Stimulated activated CD8-positive, alpha-beta memory T cell treated with anti-CD3 and anti-CD28 coated beads, Interleukin-15, amount 100 ng/mL, for 4 hours (primary cell): ENCODE measurements at places on chromosomes 12 and 14.

DNA sequence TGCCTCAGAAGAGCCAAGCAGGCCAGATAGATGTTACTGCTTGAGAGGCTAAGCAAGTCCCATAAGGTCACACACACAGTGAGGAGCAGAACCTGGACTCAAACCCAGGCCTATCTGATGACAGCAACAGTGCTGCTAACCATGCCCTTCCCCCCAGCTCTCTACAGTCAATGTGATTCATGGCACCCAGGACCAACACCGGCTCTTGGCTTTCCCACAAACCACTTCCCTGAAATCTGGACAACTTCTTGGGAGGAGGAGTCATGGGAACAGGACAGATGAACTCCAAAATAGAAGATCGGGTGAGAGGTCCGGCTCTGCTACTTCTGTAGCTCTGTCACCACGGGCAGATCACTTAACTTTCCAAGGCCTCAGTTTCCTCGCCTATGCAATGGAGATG, 716 bp upstream of the PTGDR start:
- DNase-seq = no peak

GRCh38 chr14:74792249-74793039, 29.3 kb downstream of the YLPM1 start:
- DNase-seq = no peak

- DNase-seq = no peak
These were observed 38.9 kb upstream of the BDKRB2 start for GRCh38 chr14:96165493-96166436.

GRCh38 chr12:4133029-4133428, 140.5 kb upstream of the CCND2 start:
- no peak for DNase-seq

GRCh38 chr12:103799857-103800771, 40.9 kb downstream of the NT5DC3 start:
- no peak for DNase-seq

DNA sequence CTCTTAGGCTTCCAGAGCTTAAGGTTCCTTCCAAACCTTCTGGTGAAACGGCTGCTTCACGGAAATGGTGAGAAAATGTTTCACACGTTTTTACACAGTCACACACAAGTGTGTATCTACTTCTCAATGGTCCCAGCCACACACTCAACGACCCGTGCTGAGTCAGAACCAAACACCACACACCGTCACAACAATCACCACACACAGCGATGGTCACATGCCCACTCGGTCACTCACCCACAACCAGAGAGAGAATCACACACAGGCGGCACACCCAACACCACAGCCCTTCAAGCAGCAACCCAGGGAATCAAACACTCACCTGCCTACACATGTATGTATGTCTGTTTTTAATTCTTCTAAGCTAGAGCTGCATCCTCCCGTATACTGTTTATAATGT, 12.6 kb upstream of the PLEKHD1 start:
- no peak for DNase-seq

DNA sequence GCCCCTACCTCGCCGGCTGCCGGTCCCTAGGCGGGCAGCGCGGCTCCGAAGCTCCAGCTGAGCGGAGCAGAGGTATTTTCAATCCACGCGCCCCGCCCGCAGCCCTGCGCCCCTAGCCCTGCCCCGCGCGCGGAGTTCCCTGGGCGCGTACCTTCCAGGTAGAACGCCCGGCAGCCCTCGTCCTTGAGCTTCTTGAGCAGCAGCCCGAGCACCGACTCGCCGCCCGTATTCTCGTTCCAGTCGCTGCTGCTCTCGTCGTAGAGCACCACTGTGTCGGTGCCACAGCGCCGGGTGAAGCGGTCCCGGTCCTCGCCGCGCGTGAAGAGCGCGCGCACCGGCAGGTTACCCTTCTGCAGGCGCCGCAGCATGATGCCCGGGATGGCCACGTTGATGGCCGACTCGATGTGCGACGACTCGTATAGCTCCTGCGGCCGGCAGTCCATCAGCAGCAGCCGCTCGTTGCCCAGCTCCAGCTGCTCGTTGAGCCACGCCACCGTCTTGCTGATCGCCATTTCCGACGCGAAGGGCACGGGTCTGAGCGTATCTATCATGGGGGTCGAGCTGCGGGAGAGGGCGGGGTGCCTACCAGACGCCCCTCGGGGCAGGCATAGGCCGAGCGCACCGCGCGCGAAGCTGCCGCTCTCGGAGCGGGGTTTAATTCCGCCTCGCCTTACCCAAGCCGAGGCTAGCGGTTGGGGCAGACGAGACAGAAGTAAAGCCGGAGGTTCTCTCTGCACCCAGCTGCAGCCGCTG, 636 bp downstream of the DUSP6 start:
- DNase-seq = no peak

- no peak for DNase-seq
These were observed 97.5 kb downstream of the LRRC74A start for GRCh38 chr14:76923431-76924370.

DNA sequence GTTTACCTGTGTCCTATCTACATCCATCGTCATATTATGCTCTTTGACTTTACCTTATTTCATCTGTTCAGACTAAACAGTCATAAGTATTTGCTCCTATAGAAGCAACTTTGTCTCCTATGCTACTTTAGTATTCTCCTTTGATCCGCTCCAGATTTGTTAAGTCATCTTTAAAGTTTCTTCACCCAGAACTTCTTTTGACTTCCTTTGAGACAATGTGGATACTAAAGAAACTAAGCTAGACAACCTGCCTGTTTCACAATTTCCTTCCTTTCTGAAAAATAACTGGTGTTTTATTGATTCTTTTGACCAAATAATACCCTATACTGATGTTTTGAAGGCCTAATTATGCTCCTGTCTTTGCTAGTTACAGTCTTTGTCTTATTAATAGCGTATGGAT, 30.0 kb upstream of the LRRK2 start:
- no peak for DNase-seq

DNA sequence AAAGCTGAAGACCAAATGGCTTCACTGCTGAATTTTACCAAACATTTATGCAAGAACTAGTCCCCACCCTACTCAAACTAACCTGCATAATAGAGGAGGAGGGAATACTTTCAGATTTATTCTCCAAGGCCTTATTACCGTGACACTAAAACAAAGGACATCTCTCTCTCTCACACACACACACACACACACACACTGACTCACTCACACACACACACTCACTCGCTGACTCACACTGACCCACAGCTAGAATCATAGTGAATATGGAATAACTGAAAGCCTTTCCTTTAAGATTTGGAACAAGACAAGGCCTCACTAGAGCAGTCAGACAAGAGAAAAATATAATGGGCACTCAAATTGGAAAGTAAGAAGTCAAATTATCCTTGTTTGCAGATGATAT, 1014.1 kb downstream of the TMTC2 start:
- DNase-seq = no peak

GRCh38 chr14:70893858-70894291, 13.4 kb upstream of the PCNX1 start:
- no peak for DNase-seq

DNA sequence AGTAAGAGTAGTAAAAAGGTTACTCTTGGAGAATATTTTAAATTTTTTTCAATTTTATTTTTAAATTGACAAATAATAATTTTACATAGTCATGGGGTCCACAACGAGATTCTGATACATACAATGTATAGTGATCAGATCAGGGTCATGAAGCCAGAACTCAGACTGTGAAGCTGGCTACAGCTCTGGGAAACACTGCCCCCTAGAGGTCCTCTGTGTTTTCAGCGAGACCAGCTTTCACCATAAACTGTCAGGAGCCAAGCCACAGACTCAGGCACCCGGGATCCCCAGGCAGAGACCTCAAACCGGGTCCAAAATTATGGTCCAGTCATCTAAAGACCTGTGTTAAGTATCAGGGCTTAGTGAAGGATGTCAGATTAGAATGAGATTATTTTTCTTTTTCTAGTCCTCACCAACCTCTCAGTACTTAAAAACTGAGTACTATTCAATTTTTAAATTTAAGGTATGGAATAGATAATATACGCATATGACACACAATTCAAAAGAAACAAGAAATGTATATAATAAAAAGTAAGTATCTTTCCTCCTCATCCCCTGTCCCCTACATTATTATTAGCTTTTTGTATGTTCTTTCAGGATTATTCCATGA, 397.1 kb downstream of the MDGA2 start:
- no peak for DNase-seq

- no peak for DNase-seq
These were observed 33.5 kb downstream of the FZD10 start for GRCh38 chr12:130195776-130196175.

- DNase-seq = no peak
These were observed 58.0 kb downstream of the LLPH start for GRCh38 chr12:66072566-66072965.

- DNase-seq = no peak
These were observed 33.9 kb downstream of the MEG3 start for GRCh38 chr14:100859781-100860180.

DNA sequence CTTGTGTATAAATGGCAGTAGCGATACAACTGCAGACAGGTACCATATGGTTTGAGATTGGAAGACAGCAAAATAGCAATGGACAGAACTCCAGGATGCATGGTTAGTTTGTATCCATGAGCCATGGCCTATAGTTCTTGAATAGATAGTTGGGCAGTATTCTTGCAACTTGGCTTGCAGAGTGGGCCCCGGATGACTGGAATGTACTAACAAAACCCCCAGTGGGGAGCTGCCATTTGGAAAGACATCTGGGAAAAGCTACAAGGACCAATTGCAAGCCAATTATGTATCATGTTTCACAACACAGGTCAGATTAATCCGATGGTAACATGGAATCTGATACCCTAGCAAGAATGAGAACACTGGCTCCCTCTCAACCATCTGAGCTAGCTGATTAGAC, 279.6 kb downstream of the RERGL start:
- no peak for DNase-seq

DNA sequence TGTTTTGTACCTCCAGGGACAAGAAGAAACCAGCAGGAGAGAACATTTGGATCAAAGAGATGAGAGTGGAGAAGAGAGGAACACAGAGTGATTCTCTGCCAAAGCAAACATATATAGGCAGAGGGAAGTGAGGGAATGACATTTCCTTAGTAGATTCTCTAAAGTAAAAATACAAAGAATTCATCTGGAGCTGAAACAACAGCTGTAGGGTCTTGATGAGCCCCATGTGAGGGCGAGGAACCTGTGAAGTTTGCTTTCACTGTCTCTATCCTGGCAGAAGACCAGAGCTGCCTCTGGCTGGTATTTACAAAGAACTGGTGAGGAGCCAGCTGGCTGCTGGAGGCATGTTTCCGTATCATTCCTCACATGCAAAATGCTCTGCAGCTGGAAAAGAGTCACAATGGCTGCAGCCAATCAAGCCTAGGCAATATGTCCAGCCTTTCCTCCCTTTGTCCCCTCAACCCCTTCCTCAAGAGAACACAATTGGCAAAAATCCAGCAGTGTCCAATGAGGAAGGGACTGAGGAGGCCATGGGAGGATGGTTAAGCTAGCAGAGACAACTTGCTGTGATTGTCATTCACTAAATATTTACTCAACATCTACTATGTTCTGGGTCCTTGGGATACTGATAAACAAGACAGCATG, 122.5 kb downstream of the PHLDA1 start:
- no peak for DNase-seq

- DNase-seq = no peak
These were observed 20.6 kb downstream of the ATF1 start for GRCh38 chr12:50784501-50784900.

DNA sequence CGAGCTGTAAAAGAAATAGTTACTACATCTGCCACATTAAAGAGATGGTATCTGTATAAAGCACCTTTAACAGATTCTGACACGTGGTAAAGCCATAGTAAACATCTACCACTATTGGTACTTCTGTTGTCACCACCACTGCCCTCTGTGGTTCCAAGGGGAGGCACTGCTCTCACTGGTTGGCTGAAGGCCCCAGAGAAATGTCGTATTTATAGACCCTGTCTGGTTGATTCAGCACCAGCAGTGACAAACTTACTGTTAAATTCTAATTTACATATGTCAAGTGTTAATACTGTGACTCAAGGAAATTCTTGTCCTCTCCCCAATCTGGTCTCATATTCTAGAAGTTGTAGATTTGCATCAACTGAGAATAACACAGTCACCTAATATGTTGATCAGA, 281.1 kb downstream of the ERC1 start:
- no peak for DNase-seq

DNA sequence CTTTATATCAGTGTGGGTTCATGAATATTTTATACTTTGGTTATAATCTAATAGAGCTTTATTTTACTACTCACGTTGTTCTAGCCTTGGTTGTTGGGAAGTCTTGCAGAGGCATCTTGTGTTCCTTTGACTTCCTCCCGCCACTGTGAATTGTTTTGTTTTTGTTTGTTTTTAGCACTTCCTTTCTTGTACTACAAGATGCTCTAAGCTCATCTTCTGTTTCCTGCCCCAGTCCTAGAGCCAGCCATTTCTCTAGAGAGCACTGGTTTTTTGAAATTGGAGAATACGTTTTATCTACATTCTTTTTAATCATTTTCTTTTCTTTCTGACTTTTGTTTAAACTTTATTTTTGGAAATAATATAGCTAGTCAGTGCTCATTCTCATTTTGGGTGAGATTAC, 15.9 kb upstream of the NUBPL start:
- DNase-seq = no peak

GRCh38 chr12:116861320-116861719, 19.9 kb downstream of the HRK start:
- no peak for DNase-seq

DNA sequence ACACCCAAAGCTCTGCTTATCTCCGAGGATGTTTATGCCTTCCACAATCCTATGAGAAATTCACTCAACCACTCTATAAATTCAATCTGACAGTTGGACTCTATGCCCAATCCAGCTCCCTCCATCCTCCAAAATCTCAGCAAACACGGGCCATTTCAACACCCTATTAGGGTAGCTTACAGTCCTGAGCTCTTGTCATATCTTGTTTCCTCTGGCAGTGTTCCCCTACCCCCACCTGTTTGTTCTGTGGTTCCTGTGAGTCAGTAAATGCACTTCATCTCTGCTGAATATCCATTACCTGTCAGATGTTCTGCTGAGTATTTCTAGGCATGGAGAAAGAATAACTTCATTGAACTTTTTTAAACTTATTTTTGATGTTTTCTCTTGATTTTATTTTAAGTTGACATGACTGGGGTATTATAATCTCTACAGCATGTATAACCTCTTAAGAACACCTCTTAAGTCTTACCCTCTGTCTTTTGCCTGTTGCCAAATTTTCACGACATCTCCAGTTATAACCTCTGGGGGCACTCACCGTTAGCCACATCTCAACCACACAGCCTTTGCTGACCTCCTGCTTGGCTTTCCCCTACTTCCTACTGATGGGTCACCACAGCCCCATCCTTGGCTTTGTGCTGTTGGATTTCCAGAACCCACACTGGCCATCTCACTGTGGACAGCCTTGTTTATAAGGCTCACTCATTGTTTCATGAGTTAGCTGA, 317.0 kb upstream of the TMPO start:
- DNase-seq = no peak

DNA sequence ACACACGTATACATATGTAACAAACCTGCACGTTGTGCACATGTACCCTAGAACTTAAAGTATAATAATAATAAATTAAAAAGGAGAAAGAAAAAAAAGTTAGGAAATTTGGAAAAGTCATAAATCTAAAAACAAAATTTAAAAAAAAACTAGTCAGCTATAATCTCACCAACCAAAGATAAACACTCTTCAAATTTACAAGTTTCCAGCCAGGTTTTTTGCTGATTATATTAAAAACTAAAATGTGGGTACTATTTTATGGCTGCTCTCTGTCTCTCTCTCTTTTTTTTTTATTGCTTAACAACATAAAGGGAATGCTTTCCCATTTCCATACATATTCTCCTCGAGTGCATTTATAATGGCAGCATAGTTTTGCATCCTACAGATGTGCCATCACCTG, 25.0 kb upstream of the RNASE3 start:
- DNase-seq = no peak

GRCh38 chr14:39988939-39989338, 556.7 kb upstream of the FBXO33 start:
- DNase-seq = no peak

GRCh38 chr14:65070471-65070976, 31.8 kb downstream of the MAX start:
- DNase-seq = no peak
